ENCODE measurements at places on chromosomes 2 and 18.

GRCh38 chr2:195513119-195513518, 143.9 kb upstream of the SLC39A10 start:
- no peak for DNase-seq
- H3K27ac ChIP-seq, result no peak overlapping the region
- no peaks in the 10 kb centered on the region for H3K27me3 ChIP-seq
- H3K4me1 ChIP-seq, result peaks cover 3% of the 10 kb centered on the region

DNA sequence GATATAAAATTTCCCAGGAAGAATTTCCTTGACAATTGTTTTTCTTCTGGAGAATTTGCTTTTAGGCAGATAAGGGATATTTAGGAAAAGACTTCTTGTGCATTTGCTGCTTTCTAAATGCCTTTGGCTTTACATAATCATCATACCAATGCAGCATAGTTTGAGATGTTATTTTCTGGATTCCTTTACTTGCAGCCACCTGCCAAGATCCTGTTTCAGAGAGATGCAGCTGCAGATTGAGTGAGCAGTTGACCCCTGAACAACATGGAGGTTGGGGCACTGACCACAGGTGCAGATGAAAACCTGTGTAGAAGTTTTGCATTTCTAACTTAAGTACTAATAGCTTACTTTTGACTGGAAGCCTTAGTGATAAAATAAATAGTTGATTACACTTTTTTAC, 257.9 kb downstream of the RPIA start:
- no peak overlapping the region for H3K27ac ChIP-seq
- no peak overlapping the region for H3K4me3 ChIP-seq
- peaks cover 13% of the 10 kb centered on the region for H3K27me3 ChIP-seq
- H3K36me3 ChIP-seq, result no peaks in the 10 kb centered on the region
- DNase-seq, result no peak

- no peaks in the 10 kb centered on the region for H3K36me3 ChIP-seq
- no peaks in the 10 kb centered on the region for H3K27me3 ChIP-seq
- no peak for DNase-seq
- H3K4me3 ChIP-seq, result no peak overlapping the region
- peaks cover 28% of the 10 kb centered on the region for H3K4me1 ChIP-seq
- H3K27ac ChIP-seq, result no peak overlapping the region
Measured at GRCh38 chr18:63376538-63376937, 9.5 kb upstream of the KDSR start.

- no peaks in the 10 kb centered on the region for H3K4me1 ChIP-seq
- DNase-seq, result peak; percentile 12
- H3K27me3 ChIP-seq, result no peaks in the 10 kb centered on the region
- no peak overlapping the region for H3K27ac ChIP-seq
- H3K36me3 ChIP-seq, result no peaks in the 10 kb centered on the region
Measured at GRCh38 chr2:240293557-240294461, 141.7 kb upstream of the GPC1 start.

DNA sequence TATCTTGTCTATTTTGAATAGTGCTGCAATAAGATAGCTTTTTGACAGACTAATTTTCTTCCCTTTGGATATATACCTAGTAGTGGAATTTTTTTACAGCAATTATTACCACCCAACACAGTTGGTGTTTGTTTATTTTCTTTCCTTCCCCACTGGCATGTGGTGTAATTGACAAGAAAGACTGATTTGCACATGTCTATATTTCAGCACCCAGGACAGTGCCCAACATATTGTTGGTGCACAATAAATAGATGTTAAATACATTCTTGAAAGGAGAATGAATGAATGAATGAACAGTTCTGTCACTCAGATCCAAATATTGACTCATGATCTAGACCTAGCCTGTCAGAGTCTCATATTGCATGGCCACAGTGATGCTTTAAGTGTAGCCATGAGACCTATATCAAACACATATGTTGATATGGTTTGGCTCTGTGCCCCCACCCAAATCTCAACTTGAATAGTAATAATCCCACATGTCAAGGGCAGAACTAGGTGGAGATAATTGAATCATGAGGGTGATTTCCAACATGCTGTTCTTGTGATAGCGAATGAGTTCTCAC, 538.2 kb downstream of the NYAP2 start:
- H3K4me3 ChIP-seq, result no peak overlapping the region
- H3K4me1 ChIP-seq, result no peaks in the 10 kb centered on the region
- DNase-seq, result no peak
- H3K36me3 ChIP-seq, result no peaks in the 10 kb centered on the region
- H3K27me3 ChIP-seq, result no peaks in the 10 kb centered on the region
- no peak overlapping the region for H3K27ac ChIP-seq

All from activated CD4-positive, alpha-beta memory T cell treated with anti-CD3 and anti-CD28 coated beads, Interleukin-2, amount 10 ng/mL, durations not matched to agents 7 days and 5 days (primary cell).